Liver (tissue), 10 donors: ENCODE measurements at places on chromosomes 16 and 17. TPM values are rescaled to one million over a fixed set of nuclear protein-coding genes. Genes with fewer than 3 reads are reported as not detected.
A peak's percentile ranks its signal among the peaks of the same experiment; 100 is the strongest.

MRPL45 gene
- 19.5 TPM for total RNA-seq

DNA sequence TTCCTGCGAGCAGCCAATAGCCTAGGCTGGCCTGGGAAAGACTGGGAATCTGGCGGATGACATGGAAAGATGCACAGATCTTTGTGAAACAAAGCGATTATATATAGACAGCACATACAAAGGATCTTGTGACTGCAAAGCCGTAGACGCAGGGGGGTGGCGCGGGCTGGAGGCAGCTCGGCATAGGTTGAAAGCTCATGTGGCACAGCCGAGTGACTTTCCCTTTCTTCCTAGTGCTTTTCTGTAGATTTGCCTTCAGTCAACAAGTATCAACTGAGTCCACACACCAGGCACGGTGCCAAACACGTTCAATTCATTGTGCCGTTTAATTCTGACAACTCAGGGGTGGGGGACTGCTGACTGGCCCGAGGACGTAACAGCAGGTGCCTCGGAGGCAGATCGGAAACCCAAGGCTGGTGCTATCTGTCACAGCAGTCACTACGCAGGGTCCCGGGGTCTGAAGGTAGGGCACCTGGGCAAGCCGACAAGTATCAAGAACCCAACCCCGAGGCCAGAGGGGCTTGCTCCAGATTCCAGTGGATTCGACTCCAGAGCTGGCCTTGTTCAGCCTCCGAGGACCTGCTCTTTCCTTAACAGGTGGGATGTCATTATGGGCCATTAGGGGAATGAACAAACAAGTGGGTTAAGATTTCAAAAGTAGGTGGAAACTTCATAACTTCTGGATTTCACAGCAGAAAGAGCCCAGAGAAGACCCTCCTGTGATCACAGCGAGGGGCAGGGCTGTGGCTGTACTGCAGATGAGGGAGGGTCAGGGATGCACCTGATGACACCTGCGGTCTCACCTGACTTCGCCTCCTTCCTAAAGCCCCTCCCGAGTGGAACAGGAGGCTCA lies 5.9 kb downstream of the PAM16 start:
- no peak for DNase-seq

DNA sequence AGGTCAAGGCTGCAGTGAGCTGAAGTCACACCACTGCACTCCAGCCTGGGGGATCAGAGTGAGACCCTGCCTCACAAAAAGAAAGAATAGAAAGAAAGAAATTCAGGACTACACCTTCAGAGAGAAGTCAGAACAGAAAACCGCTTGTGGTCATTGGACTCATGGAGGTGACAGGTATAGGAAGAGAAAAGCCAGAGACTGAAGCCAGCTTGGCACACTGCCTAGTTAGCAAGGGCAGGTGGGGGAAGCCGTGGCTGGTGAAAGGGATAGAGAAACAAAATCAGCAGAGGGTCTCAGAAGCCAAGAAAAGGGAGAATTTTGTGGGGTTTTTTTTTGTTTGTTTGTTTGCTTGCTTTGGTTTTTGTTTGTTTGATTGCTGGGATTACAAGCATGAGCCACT lies 32.9 kb upstream of the SKAP1 start:
- no peak for DNase-seq

DNA sequence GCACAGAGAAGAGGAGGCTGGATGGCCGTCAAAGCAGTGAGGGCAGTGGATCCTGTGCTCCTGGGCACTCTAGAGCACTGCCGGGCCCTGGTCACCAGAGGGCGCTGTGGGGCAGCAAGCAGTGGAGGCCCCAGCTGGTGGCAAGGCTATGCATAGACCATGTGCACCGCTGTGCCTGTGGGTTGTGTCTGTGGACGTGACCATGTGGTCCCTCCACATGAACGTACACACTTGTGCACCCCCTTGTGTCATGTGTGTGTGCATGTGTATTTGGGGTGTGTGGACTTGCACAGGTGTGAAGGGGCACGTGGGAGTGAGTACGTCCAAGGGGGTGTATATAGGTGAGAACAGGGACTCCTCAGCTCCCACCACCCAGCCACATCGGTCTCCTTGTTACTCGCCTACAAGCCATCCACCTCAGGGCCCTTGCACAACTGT lies 4.4 kb upstream of the MAP2K3 start:
- DNase-seq, result peak; percentile 96

DNA sequence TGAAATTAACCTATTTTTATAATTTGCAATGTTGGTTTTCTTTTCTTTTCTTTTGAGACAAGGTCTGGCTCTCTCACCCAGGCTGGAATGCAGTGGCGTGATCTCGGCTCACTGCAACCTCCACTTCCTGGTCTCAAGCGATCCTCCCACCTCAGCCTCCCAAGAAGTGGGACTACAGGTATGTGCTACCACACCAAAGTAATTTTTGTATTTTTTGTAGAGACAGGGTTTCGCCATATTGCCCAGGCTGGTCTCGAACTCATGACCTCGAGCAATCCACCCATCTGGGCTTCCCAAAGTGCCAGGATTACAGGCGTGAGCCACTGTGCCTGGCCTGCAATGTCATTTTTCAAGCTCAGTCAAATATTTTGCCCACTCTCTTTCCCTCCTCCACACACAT lies 36.0 kb downstream of the MYH11 start:
- no peak for DNase-seq

DNA sequence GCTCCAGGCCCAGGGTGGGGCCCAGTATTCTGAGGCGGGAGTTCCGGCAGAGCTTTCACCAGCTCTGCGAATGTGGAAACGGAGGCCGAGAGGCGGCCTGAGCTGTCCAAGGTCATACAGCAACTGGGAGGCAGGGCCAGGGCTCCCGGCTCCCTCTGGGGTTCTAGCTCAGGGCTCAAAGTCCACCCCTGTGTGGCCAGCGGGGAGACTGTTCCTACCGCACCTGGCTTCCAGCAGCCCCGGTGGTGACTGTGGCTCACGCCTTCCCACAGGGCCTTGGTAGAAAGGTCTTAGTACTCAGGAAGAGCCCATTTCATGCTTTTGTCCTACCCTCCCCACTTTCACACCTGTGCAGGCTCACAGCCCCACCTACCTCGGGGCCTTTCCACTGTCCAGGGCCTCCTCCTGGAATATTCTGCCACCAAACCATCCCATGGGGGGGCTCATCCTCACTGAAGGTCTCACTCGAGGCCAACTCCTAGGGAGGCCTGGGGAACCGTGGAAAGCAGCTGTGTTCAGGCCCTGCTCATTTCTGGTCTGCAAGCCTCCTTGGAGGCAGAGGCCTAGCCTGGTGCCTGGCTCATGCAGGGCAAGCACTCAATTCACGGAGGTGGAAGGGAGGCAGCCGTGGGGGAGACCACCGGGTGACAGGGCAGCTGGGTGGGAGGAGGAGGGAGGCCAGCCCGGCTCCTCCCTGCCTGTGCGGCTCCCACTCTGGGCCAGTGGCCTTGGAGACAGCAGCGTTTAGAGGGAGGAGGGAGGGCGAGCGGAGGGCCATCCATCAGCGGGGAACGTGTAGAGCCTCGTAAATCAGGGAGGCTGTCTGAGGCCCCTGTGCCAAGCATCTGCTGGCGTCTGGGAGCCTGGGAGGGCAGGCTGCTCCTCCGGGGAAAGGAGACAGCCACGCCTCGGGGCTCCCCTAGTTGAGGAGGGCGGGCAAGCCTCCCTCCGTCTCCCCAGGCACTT lies 12.7 kb upstream of the DOC2B start:
- DNase-seq, result no peak

- no peak for DNase-seq
These were observed 27.7 kb upstream of the GOSR1 start for GRCh38 chr17:30449480-30449879.

CTRB1 gene
- not detected for total RNA-seq

DNA sequence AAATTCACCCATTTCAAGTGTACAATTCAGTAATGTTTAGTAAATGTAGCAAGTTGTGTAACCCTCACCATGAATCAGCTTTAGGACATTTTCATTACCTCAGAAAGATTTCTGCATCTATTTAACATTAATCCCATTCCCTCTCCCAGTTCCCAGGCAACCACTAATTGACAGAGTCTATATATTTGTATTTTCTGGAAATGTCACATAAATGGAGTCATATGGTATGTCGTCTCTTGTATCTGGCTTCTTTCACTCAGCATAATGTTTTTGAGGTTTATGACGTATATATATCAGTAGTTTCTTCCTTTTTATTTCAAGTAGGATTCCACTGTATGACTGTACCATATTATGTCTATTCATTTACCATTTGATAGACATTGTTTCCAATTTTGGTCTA lies 199.8 kb downstream of the CYB561 start:
- DNase-seq, result no peak

DNA sequence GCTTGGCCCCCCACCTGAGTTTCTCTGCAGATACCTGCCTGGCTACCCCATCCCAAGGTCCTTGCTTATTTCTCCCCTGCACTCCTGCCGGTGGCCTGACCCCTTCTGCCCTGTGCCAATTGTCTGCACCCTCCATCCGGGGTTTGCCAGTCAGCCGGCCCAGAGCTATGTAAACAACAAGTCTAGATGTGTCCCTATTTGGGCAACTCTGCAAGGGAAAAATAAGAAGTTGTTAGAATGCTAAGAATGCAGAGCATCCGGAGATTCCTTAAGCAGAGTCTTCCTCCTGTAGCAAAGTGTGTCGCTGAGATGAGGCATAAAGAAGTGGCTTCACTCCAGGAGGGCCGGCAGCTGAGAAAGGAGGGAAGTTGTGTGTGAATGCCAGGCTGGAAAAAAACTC lies 46.6 kb downstream of the RGS9 start:
- no peak for DNase-seq

DNA sequence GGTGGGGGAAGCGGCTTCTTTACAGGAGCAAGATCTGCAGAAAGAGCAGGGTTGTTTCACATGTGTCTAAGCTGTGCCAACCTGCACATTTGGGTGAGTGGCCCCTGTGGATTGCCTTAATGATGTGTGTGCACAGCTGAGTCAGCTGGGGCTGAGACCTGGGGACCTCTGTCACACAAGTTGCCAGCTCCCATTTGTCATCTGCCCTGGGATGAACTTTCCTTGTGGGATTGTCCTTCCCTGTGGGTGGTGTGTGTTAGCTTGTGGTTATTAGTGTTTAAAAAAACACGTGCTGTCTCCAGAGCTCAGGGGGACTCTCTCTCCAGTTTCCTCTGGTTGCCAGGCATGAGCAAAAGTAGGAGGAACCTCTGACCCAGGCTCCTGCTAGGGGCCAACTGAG lies 400.5 kb upstream of the CCL2 start:
- no peak for DNase-seq

DNA sequence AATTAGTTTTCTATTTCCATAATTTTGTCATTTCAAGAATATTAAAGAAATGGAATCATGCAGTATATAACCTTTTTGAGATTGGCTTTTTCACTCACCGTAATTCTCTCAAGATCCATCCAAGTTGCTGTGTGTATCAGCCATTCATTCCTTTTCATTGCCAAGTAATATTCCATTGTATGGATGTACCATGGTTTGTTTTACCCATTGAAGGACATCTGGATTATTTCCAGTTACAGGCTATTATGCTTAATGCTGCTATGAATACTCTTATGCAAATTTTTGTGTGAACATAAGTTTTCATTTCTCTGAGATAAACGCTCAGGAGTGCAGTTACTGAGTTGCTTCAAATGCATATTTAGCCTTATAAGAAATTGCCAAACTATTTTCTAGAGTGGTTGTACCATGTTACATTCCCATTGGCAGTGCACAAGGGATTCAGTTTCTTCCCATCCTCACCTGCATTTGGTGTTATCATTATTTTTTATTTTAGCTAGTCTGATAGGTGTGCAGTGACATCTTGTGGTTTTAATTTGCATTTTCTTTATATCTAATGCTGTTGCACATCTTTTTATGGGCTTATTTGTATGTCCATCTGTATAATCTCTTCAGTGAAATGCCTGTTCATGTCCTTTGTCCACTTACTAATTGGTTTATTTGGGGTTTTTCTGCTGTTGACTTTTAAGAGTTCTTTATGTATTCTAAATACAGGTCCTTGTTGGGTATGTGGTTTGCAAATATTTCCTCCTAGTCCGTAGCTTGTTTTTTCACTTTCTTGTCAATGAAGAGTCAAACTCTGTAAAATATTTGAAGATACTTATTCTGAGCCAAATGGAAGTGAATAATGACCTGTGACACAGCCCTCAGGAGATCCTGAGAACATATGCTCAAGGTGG lies 32.7 kb downstream of the BMERB1 start:
- no peak for DNase-seq

RASL10B gene
- total RNA-seq, result 3.8 TPM
